ENCODE measurements at places on chromosomes 2 and 18.

DNA sequence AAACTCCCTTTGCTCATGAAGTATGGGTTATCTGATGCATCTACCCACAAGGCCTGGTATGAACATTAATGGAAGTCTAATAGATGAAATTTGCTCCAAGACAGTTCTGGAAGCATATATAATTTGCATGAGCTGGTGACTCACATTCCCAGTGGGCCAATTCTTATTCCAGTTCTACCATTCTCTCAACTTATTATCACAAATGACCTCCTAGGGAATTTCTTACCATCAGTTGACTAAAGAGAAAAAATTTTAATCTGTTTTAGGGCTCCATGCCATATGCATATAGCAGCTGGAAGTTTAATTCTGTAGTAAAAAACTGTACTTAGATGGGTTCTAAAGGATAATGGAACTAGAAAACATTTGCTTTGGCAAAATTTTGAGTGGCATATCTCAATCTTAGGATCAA lies 165.2 kb upstream of the COL3A1 start:
- no peak for DNase-seq

DNA sequence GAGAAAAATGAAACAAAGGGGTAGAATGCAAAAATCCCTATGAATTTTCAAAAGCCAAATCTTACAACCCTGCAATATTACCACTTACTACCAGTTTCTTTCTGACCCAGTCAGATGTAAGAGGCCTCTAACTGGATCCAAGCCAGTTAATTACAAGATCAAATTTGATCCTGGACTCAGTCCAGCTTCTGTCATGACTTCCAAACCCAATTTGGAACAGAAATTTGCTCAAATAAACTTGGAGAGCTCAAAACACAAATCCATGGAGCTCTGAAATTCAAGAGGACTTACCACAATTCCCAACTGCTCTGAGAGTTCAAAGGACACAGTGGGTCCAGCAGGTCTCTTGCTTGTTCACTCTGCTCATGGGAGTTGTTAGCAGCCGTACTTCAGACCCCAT lies 1271.7 kb upstream of the SLC39A10 start:
- no peak for DNase-seq

GRCh38 chr18:13909141-13909940 lies 6.0 kb downstream of the MC2R start:
- DNase-seq, result no peak

GRCh38 chr18:36514778-36515177 lies 217.3 kb downstream of the FHOD3 start:
- DNase-seq, result no peak

- DNase-seq, result no peak
Measured at GRCh38 chr2:128284841-128285240, 33.8 kb downstream of the HS6ST1 start.

DNA sequence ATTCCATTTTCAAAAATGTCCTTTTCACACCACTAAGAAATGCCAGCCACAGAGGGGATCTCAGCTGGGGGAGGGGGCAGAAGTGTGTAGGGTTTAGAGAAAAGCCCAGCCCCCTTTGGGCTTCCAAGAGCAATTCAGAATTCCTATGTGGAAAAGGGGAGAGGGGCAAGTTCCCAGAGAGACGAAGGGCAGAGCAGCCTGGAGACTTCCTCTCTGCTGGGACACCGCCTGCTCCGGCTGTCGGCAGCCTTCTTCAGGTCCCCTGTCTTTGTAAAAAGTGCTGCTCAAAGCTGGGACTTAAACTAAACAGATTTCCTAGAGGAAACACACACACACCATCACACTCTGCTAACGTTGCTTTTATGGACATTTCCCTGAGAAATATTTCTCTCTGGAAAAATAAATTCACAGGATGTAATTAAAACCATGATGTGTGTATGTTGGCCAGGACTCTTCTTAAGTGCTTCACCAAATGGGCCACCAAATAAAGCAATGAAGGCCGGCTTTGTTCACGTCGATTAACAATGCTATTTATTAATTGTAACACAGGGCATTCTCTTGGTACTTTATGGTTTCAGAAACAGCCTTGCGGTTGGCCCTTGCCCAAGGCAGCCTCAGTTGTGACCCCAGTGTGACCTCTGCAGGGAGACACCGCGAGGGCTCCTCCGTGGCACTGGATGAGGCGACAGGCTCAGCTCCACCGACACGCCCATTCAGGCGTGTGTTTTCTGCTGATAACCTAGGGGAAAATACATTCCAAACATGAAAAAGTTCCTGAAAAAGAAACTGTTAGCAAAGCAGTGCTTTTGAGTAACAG lies 5.6 kb upstream of the ASB1 start:
- DNase-seq, result no peak

DNA sequence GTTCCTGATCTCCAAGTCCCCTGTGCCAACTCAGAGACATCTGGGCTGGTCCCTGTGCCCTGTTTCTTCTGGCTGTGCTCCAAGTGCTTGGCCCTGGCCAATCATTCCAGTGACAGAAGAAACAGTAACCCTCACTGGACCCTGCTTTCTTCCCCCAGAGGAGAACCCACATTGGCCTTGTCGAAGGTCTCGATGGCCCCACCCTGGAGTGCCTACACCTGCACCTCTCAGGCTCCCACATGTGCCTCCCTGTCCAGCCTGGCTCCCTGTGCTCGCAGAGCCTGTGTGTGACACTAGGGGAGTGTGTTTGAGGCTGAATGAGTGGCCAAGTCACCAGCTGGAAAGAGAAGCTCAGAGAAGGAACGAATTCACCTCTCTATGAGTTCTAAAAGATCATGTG lies 5.9 kb upstream of the MAL start:
- DNase-seq, result no peak

DNA sequence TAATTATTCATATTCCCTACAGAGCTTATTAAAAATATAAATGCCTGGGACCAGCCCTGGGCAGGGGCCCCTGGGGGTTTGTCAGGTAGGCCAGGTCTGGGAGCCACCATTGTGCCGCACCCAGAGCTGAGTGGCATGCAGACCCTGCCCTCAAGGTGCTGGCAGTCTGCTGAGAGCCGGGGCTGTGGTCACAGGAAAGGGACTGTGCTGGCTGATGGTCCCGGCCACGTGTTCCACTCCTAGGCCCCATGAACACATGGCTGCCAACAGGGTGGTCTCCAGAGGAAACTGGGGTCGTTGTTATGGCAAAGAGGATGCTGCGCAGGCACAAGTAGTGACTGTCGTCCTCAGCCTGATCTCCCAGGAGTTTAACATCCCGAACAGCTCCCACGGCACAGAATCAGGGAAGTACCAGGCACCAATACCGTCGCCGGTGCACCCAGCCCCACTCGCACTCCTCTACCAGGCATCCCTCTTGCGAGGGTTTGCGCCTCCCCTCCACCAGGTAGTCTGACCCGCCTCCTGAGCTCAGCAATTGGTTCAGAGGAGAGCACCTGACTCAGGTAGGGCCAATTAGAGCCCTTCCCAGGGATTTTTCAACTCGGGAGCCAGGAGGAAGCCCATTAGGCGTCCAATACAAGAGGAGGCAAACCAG lies 39.2 kb upstream of the BIN1 start:
- DNase-seq, result no peak

DNA sequence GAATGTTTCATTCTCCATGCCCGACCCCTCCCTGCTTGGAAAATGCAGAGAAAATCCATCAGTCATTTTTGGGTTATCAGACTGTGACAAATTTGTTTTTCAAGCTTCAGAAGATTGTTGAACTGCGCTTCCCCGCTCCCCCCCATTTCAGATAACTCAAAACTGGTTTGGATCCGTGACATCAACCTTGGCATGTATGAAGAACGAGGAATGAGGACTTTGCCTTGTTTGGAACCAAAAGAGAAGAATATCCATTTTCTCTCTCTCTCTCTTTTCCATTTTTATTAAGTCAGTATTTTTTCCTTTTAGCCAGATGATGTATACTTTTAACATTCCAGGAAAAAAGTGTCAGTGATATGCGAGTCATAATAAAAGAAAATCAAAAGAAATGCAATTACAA lies 171.6 kb downstream of the BCL2 start:
- no peak for DNase-seq

- DNase-seq, result no peak
Measured at GRCh38 chr18:69981948-69982347, 34.3 kb upstream of the CD226 start.

DNA sequence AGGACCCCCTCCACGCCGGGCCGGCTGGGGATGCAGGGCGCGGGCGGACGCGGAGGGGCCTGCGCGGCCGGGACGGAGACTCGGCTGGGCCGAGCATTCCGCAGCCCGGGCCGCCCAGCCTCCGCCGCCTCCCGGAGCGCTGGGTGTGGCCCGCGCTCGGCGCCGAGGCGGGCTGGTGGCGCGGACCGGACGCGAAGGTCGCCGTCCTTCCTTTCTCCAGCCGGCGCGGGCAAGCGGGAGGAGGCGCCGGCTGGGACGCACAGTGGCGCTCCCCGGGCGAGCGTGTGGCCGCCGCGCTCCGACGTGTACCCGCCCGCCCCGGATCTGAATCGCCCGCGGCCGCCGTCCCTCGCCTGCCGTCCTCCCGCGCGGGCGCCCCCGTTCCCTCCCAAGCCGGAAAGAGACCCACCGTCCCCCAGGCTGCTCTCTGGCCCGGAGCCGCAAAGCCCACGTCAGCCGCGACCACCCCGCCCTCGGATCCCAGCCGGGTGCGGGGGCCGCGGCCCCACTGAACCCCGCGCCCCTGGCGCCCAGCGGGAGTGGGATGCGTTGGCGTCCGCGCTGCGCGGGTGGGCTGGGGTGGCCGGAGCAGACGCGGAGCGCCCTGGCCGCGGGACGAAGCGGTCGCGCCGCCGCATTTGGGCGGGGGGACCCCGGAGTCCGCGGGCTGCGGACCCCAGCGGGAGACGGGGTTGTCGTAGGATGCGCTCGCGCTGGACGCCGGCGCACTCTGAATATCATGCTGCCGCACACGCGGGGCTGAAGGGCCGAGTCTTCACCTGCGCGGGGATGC lies 634 bp downstream of the SPATS2L start:
- no peak for DNase-seq

DNA sequence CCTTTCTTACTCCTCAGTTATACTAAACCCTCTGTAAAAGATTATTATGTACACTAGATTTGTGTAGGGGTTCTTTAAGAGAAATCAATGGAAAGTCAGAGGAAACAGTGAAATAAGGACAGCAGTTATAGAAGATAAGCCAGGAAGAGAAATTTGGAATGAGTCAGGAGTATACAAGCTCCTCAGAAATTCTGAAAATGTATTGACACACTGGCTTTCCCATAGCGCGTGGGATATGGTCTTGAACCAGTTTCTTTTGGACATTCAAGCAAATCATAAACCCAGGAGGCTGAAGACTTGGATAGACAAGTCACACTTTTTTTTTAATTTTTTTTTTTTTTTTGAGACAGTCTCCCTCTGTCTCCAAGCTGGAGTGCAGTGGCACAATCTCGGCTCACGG lies 316.1 kb upstream of the MMADHC start:
- DNase-seq, result no peak

DNA sequence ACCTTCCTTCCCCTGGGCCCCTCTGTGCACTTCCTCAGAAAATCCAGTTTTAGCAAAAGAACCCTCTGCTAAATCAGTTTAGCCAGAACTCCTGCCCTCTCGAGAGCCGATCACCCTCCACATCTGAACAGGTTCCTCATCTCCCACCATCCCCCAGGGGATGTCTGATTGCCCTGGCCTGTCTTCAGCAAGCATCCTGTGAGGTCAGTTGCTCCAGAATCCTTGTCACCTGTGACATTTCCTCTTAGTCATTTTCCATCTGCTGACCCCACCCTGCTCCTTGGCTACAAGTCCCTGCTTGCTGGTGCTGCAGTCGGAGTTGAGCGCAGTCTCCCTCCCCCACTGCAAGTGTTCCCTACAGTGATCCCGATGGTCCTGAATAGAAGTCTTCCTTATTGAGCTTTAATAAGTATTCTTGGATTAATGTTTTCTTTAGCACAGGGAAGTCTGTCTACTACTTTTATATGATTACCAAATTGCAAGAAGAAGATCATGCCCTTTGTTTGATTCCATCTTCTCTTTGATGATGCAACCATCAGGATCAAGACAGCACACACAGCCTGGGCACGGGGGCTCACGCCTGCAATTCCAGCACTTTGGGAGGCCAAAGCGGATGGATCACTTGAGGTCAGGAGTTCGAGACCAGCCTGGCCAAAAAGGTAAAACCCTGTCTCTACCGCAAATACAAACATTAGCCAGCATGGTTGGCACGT lies 30.9 kb upstream of the UBE2F start:
- DNase-seq, result no peak

- no peak for DNase-seq
Measured at GRCh38 chr2:143347901-143348414, 218.7 kb downstream of the ARHGAP15 start.

- DNase-seq, result no peak
Measured at GRCh38 chr18:39057423-39058064, 1491.9 kb upstream of the CELF4 start.

- DNase-seq, result no peak
Measured at GRCh38 chr2:200944467-200945394, 18.7 kb downstream of the ORC2 start.

GRCh38 chr2:36753706-36754221 lies 57.3 kb downstream of the VIT start:
- no peak for DNase-seq

DNA sequence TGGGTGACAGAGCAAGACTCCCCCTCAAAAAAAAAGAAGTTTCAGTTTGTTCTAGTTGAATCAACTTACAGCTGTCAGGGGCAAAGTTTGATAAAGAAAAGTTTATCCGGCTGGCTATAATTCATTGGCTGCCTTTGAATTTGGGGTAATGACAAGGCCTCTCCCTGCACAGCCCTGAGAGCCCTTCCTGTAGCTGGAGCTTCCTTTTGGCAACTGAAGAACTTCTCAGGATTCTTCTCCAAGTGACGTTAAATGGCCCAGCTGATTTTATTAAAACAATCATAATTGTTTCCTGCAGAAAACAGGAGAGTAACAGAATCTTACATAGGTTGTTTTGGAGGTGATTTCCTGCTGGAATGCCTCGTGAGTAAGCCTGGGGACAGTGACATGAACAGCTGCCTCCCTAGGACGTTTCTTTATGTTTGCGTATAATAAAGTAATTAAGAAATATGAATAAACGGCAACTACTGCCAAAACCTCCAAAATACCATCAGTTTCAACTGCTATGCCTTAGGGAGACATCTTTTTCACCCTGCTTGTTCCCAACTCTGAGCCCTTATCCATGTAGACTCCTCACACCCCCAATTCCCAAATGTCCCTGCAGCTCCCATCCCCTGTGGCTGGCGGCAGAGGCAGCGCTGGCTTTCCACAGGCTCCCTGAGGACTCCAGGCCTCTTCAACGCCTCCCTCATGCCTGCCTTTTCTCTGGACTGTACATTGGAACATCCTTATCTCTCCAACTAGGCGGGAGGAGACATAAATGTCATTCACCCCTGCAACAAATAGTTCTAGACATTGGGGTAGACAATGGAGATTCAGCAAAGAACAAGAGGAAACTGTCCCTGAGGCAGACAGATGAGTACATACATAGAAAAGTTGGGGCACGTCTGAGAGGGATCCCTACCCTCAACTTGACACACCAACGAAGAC lies 59.2 kb upstream of the FZD7 start:
- DNase-seq, result no peak

Measured in cerebellar nuclear complex (tissue), 1 donor.